ENCODE measurements at places on chromosomes 3 and 15. TPM values are rescaled to one million over a fixed set of nuclear protein-coding genes. Genes with fewer than 3 reads are reported as not detected.

- no peak for DNase-seq
Observed at GRCh38 chr15:55247766-55248427, 41.7 kb downstream of the RAB27A start.

DNA sequence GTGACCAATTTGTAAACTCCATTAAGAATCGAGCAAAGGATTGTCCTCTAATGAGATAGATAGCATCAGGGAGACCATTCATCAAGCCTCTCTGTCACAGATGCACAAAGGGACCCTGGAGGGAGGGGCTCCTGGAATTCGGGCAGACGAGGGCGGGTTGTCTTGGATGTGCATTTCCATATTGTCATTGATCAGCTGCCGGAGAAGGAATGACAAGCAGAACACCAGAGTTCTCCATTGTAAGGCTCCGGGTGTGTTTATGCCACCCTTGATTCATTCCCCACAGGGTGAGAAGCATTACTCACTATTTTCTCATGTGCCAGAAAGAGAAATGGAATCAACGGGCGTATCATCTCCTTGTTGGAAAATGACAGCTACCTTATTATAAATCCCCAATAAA is 167.5 kb downstream of the EBLN2 start:
- DNase-seq, result no peak

- DNase-seq, result no peak
Observed at GRCh38 chr3:194744826-194745225, 59.1 kb downstream of the FAM43A start.

Gene GOLGA6L10
- 2.2 TPM for total RNA-seq

Gene SCN10A
- total RNA-seq, result not detected

- DNase-seq, result no peak
Observed at GRCh38 chr3:125058959-125059358, 3.2 kb upstream of the HEG1 start.

Gene CD276
- total RNA-seq, result 30.2 TPM

GRCh38 chr3:10421996-10422395 is 83.4 kb downstream of the ATP2B2 start:
- no peak for DNase-seq

Gene PLSCR5
- total RNA-seq, result not detected

Gene KBTBD13
- not detected for total RNA-seq

GRCh38 chr15:95247071-95247984 is 1016.0 kb downstream of the MCTP2 start:
- DNase-seq, result peak; percentile 98

DNA sequence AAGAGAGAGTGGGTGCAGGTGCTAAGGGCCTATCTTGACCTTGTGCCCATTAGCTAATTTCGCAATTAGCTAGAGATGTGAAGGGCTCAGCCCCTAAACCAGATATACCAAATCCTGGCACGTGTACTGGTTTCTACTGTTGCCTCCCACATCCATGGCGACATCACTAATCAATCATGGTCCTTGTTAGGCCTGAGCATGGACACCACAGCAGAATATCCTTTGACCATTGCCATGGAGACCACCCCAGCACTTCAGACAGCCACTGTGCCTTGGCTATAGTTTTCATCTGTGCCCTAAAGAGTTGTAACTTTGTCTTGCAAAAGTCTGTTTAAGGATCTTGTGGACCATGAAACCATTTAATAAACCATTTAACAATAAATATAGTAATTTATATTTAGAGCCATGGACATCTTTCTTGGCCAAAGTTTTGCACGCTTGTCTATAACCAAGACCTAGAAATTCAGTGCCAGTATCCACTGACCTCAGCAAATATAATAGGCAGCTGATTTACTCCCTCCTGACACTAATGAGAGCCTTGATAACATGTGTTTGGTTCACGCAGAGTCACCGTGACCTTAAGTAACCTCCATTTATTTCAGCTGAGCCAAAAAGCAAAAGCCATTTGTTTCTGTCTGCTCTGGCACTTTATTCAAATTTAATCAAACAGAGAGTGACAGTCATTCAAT is 43.4 kb downstream of the COLQ start:
- no peak for DNase-seq

DNA sequence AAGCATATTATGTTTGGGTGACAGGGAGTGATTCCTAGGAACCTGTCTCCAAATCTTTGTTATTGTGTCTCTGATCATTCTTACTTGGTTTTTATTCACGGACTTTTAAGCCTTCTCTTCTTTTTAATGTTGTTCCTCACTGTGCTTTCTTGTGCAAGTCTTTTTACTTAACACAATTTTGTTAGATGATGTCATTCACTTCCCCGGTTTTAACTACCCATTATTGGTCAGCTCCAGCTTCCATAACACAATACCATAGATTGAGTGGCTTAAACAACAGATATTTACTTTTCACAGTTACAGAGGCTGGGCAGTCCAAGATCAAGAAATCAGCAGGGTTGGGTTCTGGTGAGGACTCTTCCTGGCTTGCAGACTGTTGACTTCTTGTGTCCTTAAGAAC is 436.3 kb upstream of the CBLB start:
- no peak for DNase-seq

Gene SLC28A1
- total RNA-seq, result not detected
